ENCODE measurements at places on chromosomes 5 and 9.

DNA sequence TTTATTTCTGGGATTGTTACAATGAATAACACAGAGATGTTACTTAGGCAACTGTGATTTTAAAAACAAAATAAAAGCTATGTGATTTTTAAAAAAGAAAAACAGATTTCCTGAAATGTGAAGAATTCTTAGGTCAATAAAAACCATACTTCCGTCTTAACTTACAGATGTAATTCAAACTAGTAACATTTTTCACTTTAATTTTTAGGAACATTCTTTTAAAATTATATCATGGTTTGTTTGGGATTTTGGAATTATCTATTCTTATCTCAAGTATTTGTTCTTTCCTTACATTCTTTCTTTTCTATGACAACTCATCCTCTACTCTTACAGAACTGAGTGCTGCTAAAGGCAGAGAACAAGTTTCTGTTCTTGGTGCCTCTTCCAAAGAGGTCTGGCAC, 159.5 kb downstream of the RAPGEF6 start:
- DNase-seq, result no peak

DNA sequence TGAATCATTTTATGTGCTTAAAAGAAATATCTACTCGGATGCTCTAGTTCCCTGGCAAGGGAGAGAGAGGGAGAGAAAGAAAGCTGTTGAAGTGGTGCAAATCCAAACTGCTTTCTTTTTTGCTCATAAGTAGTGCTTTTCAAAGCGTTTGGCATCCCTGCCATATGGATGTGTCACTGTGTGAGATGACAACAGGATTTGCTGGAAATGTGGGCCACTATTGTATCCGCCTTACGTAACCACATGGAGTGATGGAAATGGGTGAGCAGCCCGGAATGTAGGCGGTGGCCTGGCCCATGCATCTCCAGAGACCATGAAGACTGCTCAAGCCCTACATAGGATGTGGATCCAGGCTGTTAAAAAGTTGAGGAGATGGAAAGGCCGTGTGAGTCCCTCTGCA, 30.8 kb downstream of the TJP2 start:
- no peak for DNase-seq

DNA sequence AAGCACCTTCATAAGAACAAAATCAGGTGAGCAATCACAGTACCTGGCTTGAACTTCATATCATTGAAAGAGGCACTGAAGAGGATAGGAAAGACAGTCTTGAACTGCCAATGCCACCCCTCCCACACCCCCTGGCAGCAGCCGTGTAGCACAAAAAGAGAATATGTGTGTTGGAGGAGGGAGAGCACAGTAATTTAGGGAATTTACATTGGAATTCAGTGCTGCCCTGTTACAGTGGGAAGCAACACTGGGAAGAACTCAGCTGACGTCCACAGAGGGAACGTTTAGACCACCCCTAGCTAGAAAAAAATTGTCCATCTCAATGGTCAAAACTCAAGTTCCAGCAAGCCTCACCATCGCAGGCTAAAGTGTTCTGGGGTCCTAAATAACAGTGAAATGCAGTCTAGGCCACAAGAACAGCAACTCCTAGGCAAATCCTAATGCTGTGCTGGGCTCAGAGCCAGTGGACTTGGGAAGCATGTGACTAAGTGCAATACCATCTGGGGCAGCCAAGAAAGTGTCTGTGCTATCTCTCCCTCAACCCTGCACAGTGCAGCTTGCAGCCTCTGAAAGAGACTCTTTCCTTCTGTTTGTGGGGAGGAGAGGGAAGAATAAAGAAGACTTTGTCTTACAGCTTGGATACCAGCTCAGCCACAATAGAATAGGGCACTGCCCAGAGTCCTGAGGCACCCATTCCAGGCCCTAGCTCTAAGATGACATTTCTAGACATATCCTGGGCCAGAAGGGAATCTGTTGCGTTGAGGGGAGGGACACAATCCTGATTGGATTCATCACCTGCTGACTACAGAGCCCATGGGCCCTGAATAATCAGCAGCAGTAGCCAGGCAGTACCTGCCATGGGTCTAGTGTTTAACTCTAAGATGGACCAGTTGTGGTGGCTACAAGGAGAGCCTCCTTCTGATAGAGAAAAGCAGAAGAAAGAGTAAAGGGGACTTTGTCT, 62.1 kb upstream of the VLDLR start:
- no peak for DNase-seq

- no peak for DNase-seq
Measured at GRCh38 chr5:74054139-74054538, 428.1 kb downstream of the ARHGEF28 start.

DNA sequence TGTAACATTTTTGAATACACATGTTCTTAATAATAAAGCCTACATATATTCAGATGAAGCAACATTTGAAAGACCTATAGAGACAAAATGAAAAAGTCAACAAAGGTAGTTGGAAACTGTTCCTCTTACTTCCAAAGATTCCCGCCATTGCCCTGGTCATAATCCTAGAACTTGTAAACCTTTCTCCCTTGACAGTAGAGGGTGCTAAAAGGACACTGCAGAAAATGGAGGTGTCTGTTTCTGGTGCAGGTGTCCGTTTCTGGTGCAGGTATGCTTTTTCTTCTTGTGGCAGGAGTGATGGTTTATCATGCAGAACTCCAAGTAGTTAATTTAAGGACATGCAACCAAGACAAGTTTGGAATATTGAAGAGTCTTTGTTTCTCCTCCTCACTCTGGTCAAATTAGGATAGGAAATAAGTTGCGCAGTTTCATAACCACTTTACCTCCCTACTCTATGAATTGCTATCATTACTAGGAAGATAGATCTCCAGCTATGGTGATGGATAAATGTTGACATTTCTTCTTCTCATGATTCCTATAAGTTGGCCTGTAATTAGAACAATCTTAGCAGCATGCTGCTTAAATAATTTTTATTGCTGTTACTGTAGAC, 56.0 kb upstream of the FAM174A start:
- peak; percentile 15 for DNase-seq

DNA sequence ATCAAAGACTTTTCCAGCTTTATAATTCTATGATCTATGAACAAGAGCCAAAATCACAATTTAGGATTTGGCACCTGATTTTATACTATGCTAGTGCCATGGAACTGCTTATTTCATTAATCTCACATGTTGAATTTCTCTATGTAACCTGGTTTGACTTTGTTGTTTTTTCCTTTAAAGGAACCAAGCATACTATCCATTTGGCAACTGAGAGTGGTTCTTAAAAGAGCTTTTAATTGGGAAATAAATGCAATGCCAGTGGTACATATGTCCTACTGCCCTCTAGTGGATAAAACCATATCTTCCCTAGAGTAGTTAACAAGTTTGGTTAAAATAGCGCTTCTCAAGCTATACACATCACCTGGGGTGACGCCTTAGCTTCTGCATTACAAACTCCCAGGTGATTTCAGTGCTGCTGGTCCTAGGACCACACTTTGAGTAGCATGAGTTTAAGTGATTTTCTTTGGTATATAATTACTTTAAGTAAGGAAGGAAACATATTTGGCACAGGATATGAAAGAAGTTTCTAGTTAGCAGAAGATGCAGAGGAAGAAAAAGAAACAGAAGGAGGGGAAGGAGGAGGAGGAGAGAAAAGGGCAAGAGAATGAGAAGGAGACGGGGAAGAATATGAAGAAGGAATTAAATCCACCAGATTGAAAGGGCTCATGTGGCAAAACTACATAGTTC, 56.8 kb downstream of the FGF10 start:
- peak; percentile 65 for DNase-seq

DNA sequence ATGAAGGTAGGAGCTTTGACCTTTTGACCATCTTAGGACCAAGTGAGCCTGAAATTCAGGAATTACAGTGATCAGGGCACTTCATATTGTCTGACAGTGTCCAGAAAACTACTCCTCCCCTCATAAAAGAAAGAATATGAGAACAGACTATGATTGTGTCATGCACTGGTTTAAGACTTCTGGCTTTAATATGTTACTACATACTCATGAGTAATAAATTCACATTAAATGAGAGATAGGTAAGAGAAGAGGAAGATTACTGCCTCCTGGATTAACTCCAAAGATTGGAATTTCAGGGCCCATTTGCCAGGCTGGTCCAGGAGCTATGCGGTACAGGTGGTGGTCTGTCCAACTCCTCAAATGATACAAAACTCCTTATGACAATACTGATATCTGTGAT, 213.5 kb upstream of the ADRA1B start:
- DNase-seq, result no peak

DNA sequence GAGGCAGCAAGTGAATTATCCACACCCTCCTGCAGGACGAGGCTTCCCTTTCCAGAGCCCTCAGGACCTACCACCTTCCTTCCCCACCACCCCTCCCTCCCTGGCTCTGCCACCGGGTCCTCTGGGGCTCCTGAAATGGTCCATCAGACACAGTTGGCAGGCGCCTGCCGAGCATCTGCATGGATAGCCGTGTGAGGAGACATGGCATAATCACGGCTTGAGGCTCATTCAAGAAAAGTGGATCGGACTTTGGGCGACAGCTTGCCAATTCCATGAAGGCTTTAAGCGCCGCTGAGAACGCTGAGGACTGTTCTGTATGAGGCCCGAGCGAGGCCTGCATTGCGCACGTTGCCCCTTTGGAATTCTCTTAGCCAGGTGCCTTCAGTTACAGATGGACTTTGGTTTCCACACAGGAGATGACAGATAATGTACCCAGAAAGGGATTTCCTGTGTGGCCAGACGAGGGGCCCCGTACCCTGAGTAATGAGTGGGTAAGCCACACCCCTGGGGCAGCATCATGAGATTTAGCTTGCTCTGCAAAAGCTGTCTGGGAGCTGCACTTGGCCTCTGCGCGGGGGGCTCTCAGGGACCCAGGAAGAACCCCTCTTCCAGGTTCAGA, 179.8 kb downstream of the OLFM1 start:
- DNase-seq, result no peak

- DNase-seq, result no peak
Measured at GRCh38 chr5:143683459-143683858, 128.5 kb upstream of the HMHB1 start.

- no peak for DNase-seq
Measured at GRCh38 chr5:150464554-150465012, 15.0 kb upstream of the RPS14 start.

DNA sequence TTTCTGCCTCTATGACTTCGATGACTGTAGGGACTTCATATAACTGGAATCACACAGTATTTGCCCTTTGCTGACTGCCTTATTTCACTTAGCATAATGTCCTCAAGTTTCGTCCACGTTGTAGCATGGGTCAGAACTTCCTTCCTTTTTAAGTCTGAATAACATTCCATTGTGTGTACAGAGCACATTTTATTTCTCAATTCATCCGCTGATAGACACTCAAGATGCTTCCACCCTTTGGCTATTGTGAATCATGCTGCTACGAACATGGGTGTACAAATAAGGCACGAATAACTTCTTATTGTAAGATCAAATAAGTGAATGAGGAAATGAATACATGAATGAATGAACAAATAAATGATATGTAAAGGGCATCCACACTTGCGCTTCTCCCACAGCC, 13.0 kb downstream of the BARX1 start:
- no peak for DNase-seq

- DNase-seq, result no peak
Measured at GRCh38 chr5:157561110-157561509, 14.5 kb downstream of the ADAM19 start.

GRCh38 chr9:73143711-73144328, 7.8 kb upstream of the ANXA1 start:
- peak; percentile 71 for DNase-seq

DNA sequence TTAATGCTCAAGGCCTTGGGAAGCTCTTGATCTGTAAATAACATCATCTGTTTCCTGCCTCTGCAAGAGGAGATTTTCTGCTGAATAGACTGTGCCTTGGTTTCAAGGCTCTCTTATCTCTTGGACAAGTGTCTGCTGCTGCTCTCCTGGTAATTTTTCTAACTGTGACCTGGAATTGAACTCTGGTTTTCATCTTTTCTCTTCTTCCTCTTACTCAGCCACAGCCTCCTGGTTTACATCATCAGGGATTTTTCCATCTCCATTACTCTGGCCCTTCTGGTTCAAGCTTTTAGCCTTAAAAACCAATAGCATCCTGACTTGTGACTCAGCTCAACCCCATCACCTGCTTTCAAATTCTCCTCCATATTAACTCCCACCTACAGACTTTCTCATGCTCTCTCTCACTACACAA, 49.6 kb upstream of the ITGA1 start:
- peak; percentile 16 for DNase-seq

GRCh38 chr9:406886-407654, 192.4 kb downstream of the DOCK8 start:
- no peak for DNase-seq

DNA sequence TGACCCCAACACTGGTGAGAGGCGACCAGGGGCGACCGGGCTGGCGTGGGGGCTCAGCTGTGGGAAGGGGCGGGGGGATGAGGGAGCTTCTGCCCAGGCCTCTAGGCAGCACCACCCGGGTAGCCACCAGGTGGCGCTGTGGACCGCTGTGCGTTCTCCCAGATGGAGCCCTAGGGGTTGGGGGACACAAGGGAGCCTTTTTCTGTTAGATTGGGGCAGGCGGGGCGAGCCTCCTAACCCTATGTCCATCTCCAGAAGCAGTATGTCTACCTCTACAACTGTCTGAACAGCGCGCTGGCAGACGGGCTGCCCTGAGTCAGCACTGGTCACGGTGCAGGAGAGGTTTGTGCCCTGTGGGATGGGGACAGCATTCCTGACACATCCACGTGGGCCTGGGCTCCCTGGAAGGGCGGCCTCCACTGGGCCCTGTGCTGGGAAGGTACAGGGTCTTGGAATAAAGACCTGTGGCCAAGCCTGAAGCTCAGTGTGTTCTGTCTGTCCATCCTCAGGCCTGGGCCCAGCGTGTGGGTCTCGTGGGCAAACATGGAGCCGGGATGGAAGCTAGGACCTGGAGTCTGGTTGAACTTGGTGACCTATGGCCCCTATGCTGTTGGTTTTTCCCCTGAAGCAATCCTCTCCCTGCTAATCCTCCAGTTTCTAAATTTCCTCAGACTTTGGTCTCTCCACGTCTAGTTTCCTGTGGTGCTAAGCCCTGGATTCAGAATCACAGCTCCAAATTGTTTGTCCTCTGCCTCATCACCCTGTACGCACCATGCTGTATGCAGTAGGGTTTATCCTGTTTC, 23.1 kb upstream of the SPTLC1 start:
- peak; percentile 83 for DNase-seq

- DNase-seq, result no peak
Measured at GRCh38 chr5:11852717-11853087, 51.5 kb downstream of the CTNND2 start.

DNA sequence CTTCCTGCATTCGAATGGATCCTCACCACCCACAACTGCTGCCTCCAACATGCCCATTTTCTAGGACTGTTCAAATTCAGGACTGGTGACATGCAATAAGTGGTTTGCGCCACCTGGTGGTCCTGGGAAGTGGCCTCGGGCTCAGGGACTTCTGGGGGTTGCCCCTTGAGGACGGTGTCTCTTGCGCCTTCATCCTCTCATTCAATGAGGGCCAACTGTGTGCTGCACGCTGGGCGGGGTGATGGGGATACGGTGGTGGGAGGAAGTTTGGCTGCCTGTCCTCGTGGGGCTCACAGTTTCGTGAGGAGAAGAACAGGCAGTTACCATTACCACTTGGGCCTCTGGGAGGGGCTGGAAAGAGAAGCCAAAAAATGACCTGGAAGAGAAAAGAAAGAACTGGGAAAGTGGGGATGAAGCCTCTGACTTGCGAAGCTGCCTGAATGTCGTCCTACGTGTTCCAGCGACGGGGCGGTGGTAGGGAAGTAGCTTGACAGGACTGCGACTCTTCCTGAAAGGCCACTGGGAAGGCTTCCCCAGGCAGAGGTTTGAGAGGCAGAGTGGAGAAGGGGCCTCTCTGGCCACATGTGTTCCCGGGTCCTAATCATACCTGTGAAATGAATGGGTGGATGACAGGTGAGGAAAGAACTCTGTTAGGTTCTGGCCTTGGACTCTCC, 49.0 kb downstream of the PSD2 start:
- peak; percentile 91 for DNase-seq

Data from hematopoietic multipotent progenitor cell treated with erythropoietin and hydrocortisone succinate and interleukin-3 and kit ligand, for 4 days (in vitro differentiated cells).